Germinal center (tissue), 1 donor: ENCODE measurements at places on chromosomes 6 and 20.

- DNase-seq: peak; percentile 75
Observed at GRCh38 chr20:5529331-5530148, 212.8 kb upstream of the PROKR2 start.

DNA sequence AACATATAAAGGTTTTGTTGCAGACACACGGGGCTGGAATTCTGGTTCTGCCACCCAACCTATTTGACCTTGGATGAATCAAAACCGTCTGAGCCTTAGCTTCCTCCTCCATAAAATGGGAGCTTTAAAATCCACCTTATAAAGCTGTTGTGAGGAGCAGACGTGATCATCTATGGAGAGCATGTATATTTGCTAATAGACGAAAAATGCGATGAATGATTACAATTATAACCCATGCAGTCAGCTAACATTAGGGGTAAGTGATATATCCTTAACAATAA is 586 bp upstream of the NUP153 start:
- no peak for DNase-seq

GRCh38 chr20:47126709-47127108 is 229.8 kb downstream of the ZMYND8 start:
- DNase-seq: no peak

GRCh38 chr6:169766232-169766631 is 14.8 kb downstream of the ERMARD start:
- DNase-seq: no peak

DNA sequence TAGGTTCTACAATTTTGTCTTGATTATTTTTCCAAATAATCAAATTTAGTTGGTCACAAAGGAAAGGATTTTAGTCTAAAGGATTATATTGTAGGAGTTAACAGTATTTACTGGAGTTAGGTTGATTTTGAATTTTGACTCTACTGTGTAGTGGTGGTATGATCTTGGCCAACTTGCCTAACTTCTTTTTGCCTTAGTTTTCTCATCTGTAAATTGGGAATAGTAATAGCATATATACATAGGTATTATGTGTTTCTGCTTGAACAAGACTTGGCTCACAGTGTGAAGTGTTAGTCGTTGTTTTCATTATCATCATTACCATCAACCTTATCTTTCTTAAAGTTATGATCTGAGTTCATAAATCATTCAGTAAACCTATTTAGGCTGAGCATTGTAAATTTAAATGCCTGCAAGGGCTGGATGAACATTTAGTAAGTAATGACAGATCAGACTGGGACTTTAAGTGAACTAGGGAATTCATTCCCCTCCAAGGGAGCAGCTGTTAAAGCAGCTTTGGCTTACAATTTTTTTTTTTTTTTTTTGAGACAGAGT is 11.2 kb downstream of the ITCH start:
- no peak for DNase-seq

DNA sequence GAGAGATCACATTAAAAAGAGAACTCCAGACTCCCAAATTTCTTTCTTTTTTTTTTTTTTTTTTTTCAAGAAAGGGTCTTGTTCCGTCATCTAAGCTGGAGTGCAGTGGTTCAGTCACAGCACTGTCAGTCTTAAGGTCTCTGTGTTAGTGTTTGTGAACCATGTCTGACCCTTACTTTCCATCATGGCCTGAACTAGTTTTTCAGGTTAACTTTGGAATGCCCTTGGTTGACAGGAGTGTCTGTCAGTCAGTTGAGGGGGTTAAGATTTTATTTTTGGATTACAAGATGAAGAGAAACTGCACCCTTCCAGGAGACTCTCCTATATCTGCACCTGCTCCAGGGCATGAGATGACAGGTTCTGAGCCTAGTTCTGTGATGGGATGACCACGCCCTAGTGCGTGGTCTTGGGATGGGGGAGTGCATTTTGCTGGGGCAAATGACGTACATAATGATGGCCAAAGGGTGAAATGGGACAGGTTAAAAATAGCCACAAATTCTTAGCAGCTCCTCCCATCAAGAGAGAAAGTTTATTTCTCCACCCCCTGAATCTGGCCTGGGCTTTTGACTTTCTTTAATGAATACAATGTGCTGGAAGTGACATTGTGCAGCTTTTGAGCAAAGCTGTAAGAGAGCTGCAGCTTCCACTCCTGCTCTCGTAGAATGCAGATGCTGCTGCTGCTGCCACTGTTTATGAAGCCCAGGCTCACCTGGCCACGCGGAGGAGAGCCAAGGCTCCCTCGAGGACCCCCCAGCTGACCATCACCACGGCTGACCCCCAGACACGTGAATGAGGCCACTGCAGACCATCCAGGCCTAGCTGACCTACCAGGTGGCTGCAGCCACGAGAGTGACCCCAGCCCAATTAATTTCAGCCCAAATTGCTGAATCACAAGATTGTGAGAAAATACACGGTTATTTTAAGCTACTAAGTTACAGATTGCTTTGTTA is 29.7 kb upstream of the FAM50B start:
- DNase-seq: no peak

DNA sequence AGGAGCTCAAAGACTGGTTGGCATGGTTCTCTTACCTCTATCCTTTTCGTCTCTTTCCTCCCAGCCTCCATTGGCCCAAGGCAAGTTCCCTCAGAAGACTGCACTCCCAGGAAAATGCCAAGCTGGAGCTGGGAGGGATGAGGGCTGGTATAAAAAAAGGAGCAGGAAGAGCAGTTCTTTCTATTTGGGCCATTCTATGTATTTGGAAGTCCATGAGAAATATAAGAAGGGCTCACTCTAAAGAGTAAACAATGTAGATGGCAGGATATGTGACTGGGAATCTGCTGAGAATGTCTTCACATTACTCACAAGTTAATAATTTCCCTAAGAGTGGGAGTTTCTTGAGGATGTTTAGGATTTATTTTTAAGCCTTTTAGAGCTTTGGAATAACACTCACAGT is 36.6 kb upstream of the ADTRP start:
- DNase-seq: no peak

DNA sequence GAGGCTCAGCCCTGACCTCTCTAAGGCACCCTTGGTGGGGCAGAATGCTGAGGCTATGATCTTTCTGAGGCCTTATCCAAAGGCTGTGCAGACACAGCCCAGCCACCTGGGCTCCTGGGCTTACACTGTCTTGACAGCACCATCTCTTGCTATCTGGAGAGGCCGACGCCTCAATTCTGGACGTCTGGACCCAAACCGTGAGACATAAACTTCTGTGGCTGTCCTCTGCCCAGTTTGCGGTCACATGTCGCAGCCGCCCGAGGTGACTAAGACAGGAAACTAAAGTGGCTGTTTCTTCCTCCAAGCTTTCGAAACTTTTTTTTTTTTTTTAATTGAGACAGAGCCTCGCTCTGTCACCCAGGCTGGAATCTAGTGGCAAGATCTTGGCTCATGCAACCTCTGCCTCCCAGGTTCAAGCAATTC is 49.3 kb downstream of the PRR18 start:
- no peak for DNase-seq
